ENCODE measurements at places on chromosomes 5 and 9.
A peak's percentile ranks its signal among the peaks of the same experiment; 100 is the strongest.

- DNase-seq = no peak
These were observed 25.8 kb upstream of the S1PR3 start for GRCh38 chr9:88965473-88965872.

DNA sequence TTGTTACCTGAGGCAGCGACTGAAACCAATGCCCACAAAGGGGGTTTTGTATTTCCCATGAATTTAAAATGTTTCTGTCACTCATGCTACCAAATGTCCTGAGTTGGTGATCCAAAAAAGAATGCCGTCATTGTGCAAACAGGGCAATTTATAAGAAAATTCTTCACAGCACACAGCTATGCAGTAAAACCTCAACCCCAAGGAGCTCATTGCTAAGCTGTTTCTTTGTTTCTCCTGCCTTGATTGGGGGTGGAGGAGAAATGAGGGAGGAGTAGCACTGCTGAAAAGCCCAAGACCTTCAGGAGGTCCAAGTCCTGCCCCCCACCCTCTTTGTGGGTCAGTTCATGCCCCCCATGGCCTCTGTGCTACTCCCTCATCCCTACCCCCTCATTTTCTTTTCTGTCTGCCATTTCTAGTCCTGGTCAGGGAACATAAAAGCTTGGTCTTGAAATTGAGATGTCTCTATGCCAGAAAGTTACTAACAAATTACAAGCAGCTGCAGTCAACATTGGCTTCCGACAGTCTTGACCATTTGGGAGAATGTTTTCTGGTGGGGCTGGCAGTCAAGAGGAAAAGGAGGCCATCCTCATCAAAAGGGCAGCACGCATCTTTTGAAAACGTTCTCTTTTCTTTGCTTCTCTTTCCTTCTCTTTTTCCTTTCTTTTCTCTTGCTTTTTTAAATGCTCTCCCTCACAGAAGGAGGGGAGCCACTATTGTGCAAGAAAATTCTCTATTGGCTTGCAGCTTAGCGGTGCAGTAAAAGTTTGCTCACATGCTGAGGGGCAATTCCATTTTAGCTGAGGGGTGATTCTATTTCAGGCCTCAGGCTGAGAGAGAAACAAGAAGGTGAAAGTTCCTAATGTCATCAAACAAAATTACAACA is 133.3 kb downstream of the GCNT1 start:
- peak; percentile 75 for DNase-seq

DNA sequence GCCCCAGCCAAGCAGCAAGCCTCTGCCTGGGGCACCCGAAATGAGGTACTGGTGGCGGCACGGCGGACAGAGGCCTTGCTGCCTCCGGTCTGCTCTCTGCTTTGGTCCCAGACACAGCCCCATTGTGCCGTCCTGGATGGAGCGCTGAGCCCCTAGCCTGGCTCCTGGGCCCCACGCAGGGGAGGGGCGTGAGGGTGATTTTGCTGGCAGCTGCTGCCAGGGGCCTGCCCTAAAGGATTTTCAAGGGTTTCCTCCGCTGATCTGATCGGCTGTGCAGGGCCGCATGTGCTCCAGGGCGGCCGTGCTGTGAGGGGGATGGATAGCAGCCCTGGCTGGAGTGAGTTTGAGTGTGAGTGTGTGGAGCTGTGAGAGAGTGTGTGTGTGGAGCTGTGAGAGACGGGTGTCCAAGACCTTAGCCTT is 1.3 kb downstream of the GPSM1 start:
- DNase-seq = peak; percentile 31

- no peak for DNase-seq
These were observed 1.8 kb downstream of the TRIM32 start for GRCh38 chr9:116688806-116689485.

GRCh38 chr5:31221001-31221400 is 27.5 kb downstream of the CDH6 start:
- DNase-seq = no peak
